ENCODE measurements at places on chromosomes 5 and 9. TPM values are rescaled to one million over a fixed set of nuclear protein-coding genes. Genes with fewer than 3 reads are reported as not detected.

DNA sequence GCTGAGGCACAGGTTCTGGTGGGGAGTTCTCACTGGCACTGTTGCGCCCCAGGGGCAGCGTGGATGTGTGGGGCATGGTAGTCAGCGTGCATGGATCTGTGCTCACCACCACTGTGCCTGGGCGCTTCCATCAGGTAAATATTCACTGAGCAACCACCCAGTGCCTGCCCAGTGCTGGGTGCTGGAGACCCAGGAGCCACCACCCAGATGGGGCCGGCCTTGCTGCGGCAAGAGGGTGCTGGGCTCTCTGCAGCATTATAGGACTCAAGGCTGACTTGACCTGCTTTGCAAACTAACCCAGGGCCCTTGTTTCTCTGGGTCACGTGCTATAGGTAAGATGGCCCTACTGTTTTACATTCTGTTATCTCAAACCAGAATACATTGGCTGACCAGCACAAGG lies 60.5 kb downstream of the DAP start:
- no peaks in the 10 kb centered on the region for H3K4me1 ChIP-seq
- DNase-seq: no peak

DNA sequence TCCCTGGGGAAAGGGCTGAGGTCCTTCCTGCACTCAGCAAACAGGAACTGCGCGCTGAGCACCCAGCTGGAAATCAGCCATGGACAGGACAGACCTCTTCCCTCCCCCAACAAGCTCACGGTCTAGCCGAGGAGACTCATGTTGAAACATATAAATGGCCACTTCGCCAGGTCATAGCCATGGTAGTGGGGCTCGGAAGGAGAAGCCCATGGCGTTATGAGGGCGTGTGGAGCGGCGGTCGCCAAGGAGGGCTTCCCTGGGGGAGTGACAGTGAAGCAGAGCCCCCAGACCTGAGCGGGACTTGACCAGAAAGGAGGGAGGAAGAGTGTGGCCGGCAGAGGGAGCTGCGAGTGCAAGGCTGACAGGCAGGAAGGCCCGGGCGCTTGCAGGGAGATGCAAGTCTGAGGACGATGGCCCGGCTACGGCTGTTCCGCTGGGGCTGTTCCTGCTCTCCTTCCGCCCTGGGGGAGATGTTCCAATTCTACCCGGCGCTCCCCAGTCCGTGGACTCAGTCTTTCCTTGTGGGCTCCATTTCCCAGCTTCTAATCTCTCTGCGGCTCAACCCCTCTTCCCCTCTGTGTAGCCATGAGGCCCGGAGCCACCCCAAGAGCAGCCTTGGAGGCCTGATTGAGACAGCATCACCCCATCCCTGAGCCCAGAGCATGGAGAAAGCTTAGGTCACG lies 43.9 kb upstream of the PRRC2B start:
- H3K27ac ChIP-seq: no peak overlapping the region
- DNase-seq: peak; percentile 62
- no peaks in the 10 kb centered on the region for H3K27me3 ChIP-seq
- peak overlapping the region; percentile 49 for H3K4me3 ChIP-seq
- peaks cover 41% of the 10 kb centered on the region for H3K4me1 ChIP-seq

DNA sequence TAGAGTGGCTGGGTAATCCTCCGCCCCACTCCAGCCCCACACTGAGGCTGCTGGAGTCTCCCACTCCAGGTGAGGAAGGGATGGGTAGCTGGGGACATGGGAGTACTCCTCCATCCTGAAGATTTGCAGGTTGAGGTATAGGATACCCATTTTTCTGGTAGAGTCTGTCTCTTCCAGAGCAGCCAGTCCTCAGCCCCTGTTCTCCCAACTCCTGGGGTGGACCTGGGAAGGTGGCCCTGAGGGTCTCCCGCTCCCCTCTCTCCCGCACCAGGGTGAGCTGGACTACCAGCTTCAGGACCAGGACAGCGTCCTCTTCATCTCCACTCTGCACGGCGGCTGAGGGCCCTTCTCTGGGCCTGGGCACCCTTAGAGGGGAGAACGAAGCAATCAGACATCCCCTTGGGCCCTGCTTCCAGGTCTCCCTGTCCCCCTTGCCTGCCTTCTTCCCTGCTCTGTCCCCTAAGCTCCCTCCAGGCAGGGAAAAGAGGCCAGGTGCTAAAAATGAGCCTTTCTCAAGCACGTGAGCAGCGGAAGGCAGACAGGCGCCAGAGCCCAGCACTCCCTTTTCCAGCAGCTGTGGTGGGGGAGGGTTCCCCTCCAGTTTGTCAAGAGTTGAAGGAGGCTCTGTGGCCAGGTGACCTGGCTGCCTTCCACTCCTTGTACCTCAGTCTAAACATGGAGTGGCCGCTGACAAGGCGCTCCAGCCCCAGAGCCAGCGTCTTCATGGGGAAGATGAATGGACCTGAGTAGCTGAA lies 18.4 kb downstream of the URM1 start:
- H3K4me3 ChIP-seq: no peak overlapping the region
- H3K27ac ChIP-seq: no peak overlapping the region
- no peaks in the 10 kb centered on the region for H3K27me3 ChIP-seq
- H3K4me1 ChIP-seq: peaks cover 9% of the 10 kb centered on the region
- DNase-seq: no peak

GRCh38 chr9:21210311-21210710 lies 3.4 kb upstream of the IFNA10 start:
- H3K4me3 ChIP-seq: no peak overlapping the region
- no peaks in the 10 kb centered on the region for H3K4me1 ChIP-seq
- no peak overlapping the region for H3K27ac ChIP-seq
- H3K36me3 ChIP-seq: no peaks in the 10 kb centered on the region

DNA sequence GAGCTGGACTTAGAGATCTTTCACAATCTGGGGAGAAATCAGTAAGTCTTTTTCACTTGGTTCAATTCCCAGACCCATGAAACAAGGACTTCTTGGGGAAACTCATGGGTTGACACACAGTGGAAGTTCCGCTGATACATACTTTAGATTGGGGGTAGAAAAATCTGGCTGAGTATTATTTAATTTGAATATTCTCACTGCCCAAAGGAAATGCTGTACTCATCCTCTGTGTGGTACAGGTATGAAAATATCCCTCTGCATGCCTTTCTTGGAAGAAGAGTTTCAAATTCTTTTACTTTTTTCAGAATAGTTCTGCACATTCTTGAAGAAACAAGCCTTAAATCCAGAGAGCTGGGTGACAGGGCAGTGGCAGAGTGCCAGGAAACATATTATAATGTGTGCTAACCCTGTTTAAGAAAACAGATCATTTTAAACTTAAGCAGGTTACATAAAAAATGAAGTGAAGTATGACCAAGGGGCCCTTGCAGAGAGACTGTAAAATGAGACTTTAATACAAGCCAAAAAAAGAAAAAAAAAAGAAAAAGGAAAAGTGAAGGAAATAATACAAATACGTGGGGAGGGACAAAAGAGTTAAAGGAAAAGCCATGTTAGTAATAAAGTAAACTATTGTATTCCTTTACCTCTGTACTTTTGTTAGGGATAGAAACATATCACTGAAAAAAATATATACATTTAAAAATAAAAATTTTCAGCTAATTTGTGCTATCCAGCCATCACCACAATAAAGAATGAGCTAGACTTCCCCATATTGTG lies 173.4 kb upstream of the NR3C1 start:
- H3K27me3 ChIP-seq: no peaks in the 10 kb centered on the region
- no peak overlapping the region for H3K27ac ChIP-seq
- H3K36me3 ChIP-seq: no peaks in the 10 kb centered on the region
- no peak overlapping the region for H3K4me3 ChIP-seq
- peaks cover 7% of the 10 kb centered on the region for H3K4me1 ChIP-seq

Gene PLPP7
- 1.2 TPM for total RNA-seq

Gene SNAPC4
- 4.3 TPM for total RNA-seq

Gene GABRA6
- total RNA-seq: not detected

Gene PCDHGA11
- not detected for total RNA-seq
